ENCODE measurements at places on chromosomes 13 and 19. TPM values are rescaled to one million over a fixed set of nuclear protein-coding genes. Genes with fewer than 3 reads are reported as not detected.

The COL4A1 gene
- polyA plus RNA-seq = 773 TPM

The MUC16 gene
- polyA plus RNA-seq = 0.90 TPM

The TSKS gene
- 2.5 TPM for polyA plus RNA-seq

The PRR20B gene
- polyA plus RNA-seq = not detected

The ZNF208 gene
- polyA plus RNA-seq = 0.97 TPM

The HIF3A gene
- polyA plus RNA-seq = 25.0 TPM

The PGLYRP1 gene
- 8.7 TPM for polyA plus RNA-seq

The RGS9BP gene
- 0.03 TPM for polyA plus RNA-seq

The CERS1 gene
- polyA plus RNA-seq = 1.0 TPM

The MBD3L1 gene
- polyA plus RNA-seq = not detected

The NRTN gene
- polyA plus RNA-seq = 10.4 TPM

The ZNF441 gene
- polyA plus RNA-seq = 2.4 TPM

The SIGLEC9 gene
- polyA plus RNA-seq = 7.1 TPM

The KIR2DL3 gene
- polyA plus RNA-seq = 0.04 TPM

The MYH14 gene
- 21.9 TPM for polyA plus RNA-seq

The ARL11 gene
- polyA plus RNA-seq = 0.80 TPM

The FCAR gene
- polyA plus RNA-seq = 10.1 TPM

The ALKBH6 gene
- polyA plus RNA-seq = 9.8 TPM

The TEX101 gene
- 0.06 TPM for polyA plus RNA-seq

The CGB5 gene
- not detected for polyA plus RNA-seq

The CCL25 gene
- polyA plus RNA-seq = not detected

The CASP14 gene
- polyA plus RNA-seq = not detected

The MAMSTR gene
- 0.86 TPM for polyA plus RNA-seq

The FXYD3 gene
- polyA plus RNA-seq = 33.6 TPM

The OR7D4 gene
- not detected for polyA plus RNA-seq

The EPSTI1 gene
- polyA plus RNA-seq = 2.7 TPM

The DZIP1 gene
- 3.3 TPM for polyA plus RNA-seq

Measured in adipose tissue (tissue), 3 donors.